ENCODE measurements at places on chromosomes 16 and 17.

DNA sequence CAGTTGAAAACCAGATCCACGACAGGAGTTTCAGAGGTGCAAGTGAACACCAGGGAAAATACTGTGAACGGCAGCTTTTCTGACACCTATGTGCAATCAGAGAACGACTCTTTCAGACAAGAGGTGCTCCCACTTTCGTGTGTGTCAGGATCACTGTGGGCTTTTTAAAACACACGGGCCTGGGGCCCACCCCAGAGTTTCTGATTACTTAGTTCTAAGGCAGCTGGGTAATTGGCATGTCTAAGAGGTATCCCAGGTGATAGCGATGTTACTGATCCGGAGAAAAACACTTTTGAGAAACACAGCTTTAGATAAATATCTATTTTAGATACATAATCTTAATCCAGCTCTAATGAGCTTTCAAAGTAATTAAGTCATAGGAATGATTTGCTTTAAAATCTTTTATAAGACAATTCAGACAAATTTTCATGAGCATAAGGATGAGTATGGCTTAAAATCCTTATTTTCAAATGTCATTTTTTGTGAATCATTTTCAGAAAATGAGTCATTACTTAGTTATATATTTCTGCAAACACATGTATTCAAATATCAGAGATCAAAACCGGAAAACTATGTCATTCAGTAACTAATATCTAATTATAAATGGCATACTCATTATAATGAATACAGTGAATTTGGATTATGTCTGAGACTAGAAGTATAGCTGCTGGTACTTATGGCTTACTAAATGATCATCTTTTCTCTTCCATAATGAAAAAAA lies 217.9 kb upstream of the PSMD7 start:
- no peak for DNase-seq

- no peak for DNase-seq
Observed at GRCh38 chr16:5870886-5871691, 773.5 kb upstream of the EEF2KMT start.

GRCh38 chr17:40909755-40910154 lies 24.7 kb upstream of the KRT20 start:
- DNase-seq = no peak

GRCh38 chr17:6780886-6781285 lies 4.9 kb downstream of the FBXO39 start:
- no peak for DNase-seq

GRCh38 chr17:17900615-17901520 lies 64.1 kb upstream of the SREBF1 start:
- DNase-seq = no peak

DNA sequence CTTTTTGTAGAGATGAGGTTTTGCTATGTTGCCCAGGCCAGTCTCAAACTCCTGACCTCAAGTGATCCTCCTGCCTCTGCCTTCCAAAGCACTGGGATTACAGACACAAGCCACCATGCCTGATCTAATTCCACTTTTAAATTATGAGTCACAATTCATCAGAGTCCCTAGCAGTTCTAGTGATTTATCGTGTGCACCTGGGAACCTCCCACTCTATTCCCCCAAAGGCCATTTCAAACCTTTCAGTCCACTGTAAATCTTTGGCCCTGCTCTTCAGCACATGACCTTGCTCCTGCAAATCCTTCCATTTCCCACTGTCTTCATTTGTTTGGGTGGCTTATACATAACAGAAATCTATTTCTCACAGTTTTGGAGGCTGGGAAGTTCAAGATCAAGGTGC lies 73.0 kb downstream of the HS3ST2 start:
- DNase-seq = no peak

DNA sequence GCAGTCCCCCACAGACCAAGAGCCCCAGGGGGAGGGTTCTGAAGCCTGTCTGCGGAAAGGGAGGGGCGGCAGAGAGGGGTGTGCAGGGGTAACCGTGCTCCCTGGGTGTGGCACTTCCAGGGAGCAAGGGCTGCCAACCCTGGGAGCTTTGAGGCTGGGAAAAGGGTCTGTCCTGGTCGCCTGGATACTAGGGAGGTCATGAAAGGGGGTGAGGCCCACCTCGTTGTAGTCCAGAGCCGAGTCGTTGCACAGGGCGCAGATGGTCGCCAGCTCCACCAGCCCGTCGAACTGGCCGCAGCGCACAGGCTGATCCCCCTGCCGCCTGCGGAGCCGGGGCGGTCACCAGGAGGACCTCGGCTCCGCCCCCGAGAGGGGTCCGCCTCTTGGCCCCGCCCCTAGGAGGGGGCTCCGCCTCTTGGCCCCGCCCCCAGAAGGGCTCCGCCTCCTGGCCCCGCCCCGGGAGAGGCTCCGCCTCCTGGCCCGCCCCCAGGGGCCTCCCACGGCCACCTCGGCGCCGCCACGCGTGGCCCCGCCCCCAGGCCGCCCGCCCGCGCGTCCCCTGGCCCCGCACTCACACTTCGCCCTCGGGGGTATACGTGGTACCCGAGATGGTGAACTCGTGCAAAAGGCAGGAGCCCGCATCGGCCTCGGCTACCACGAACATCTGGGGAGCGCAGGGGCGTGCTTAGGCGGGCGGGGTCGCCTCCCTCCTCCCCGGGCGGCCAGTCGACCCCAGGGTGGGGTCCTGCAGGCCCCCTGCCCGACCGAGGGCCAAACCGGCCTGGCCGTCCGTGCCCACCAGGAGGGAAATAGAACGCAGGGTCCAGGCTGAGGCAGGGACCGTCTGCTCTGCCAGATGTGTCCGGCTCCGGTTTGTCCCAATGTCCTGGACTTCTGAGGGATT lies 19.5 kb downstream of the ATP2A3 start:
- DNase-seq = peak; percentile 48

DNA sequence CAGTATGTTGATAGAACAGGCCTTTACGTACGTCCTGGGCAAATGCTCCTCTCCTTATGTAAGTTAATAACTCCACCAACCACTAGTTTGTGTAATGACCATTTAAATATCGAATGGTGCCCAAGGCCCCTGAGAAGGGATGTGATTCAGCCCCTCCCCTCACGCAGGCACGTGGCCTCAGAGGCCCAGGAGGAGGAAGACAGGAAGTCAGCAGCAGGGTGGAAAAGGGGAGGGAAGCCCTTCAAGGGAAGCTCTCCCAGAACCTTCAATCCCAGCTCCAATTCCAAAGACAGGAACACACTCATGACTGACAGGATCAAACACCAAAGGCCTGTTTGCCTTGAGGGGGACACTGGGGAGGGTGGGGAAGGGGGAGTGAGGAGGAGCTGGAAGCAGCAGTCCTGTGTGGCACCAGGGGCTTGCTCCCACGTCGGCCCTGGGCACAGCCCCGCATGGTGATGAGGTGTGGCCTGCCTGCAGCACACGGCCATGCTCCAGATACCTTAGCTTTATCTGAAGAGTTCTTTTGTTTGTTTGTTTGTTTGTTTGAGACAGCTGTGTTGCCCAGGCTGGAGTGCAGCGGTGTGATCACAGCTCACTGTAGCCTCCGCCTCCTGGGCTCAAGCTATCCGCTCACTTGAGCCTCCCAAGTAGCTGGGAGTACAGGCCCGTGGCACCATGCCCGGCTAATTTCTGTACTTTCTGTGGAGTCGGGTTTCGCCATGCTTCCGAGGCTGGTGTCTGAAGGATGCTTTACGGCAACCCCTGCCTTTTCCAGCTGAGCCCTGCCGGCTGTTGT lies 105.0 kb downstream of the ZNF778 start:
- DNase-seq = no peak

DNA sequence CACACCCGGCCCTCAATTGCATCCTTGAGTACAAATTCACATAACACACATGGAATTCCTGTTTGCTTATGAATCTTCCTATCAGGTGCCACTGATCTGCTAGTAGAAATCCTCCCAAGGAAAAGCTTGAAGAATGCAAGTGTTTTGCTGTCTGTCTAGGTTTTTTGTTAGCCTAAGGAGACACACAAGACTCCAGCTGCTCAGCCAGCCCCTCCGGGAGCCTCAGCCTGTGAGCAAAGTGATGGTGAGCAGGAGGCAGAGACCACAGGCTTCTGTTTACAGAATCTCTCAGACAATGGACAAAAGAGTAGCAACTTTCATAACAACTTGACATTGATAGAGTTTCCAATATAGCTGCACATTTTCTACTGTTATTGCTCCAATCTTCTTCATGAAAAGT lies 18.4 kb upstream of the PRKCA start:
- no peak for DNase-seq

GRCh38 chr16:70738083-70738977 lies 52.5 kb upstream of the MTSS2 start:
- peak; percentile 16 for DNase-seq

Data from CD4-positive, alpha-beta T cell treated with Interleukin-12 subunit alpha and Interleukin-12 subunit beta, for 1 hour (primary cell).